Activated naive CD4-positive, alpha-beta T cell (primary cell): ENCODE measurements at places on chromosomes 6 and 20.

DNA sequence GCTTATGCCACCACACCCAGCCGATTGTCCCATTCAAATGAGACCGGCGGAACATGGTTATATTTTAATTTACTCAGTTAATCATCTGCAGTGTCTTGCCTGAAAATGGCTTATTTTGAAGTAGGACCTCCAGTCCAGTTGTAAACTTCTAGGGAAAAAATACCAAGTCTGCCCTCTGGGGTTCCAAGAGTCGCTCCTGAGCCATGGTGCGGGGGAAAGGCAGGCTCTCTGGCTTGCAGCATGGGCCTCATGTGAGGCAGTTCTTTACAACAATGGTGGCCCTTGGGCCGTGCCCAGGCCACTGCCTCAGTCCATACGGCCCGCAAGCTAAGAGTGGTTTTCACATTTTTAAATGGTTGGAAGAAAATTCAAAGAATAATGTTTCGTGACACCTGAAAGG, 62.7 kb upstream of the XRN2 start:
- DNase-seq: no peak

GRCh38 chr6:87729965-87730719, 28.1 kb upstream of the AKIRIN2 start:
- no peak for DNase-seq

- no peak for DNase-seq
Measured at GRCh38 chr20:44460795-44461141, 14.9 kb upstream of the TTPAL start.

DNA sequence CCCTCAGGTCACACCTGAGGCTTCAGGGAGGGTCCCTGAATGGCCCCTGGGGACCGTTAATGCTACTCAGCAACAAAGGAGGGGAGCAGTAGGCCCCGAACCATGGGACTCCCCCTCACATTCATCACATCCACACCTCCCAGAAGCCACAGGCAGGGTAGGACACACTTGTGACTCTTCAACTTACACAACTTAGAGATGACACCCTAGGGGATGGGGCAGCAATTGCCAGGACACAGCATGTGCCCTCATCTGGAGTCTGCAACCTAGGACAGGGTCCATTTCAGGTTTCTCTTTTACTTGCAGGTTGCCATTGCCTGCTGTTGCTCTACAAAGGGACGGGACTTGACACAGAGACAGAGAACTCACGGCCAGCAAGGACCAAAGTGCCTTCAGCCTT, 770 bp downstream of the ULBP3 start:
- no peak for DNase-seq

DNA sequence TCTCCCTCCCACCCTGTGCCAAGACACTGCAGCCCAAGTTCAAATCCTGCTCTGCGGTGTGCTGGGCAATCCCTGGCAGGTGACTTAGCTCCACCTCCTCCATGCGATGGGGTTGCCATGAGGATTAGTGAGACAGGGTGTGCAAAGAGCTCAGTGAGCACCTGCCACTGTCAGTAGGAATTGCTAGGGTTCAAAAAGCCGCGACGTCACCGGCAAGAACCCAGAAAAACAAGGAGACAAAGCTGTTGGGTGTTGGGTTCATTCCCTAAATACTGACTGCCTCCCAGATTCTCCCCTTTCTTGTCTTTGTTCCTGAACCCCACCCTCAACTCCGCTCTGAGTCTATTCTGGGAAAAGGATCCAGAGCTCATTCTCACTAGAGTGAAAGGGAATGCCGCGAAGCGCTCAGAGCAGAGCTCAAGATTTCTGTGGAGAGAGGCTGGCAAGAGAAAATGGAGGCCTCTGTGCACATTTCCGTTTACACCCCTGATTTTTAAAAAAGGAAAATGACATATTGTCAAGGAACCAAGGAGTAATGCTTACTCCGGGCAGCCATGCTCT, 13.3 kb downstream of the PMEPA1 start:
- DNase-seq: no peak

DNA sequence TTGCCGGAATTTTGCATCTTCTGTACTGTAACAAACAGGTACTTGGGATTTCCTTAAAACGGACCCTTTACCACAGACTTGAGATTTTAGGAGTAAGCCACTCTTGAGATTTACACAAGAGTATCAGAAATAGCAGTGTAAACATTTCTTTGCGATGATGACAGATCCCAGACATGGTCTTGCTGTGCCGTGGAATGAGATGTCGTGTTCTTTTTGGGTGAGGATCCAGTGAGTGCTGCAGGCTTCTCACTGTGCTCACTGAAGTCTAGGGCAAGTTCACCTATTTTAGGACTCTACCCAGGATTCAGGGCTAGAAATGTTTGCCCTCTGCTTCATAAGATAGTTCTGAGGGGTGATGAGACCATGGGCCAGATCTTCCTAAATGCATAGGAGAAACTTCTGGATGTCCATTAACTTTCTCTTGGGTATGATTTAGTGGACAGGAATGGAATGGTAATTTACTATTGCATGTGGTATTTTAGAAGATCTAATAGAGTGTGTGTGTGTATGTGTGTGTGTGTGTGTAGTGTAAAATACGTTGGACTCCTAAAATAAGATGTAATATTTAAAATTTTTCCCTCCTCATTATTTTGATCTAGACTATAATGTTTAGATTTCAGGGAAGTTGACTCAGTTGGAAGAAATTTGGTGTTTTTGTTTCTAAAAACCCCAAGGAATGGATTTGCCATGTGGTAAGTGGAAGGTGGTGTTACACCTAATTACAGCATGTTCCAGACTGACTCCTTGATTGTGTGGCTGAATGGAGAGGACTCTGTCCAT, 8.5 kb downstream of the LRRC1 start:
- DNase-seq: no peak

GRCh38 chr20:35206802-35207201, 19.7 kb upstream of the MMP24 start:
- DNase-seq: no peak

DNA sequence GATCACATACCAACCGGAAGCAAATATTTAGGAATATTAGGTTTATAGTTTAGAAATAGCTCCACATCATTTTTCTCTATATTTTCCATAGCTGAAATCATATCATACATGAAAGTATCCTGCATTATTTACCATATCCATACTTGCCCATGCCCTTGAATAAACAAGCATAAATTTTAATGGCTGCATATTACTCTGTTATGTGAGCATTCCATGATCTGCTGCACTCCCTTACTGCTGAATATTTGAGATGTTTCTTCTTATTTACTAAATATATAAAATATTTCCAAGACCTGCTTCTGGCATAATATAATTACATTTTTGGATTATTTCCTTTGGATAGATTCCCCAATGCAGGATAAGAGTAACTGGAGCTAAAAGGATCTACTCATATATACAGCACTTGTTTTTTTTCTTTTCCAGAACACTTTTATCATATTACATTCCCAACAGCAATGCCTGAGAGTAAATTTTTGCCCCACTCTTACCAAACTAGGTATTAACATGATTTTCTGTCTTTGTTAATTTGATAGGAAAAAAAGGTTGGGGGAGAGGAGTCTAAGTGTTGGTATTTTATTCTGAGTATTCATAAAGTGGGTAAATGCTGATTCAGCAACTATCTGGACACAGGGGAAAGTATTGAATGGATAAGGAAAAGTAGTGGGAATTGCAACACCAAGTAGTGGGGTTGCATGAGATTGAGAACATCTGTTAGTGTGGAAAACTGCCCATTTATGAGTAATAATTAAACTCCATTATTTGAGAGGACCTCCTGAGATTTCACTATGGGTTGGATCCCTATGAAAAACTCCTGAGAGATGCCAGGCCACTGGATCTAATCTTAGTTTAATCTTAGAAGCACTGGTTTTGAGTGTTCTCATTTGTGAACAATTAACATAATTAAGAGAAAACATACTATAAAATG, 76.0 kb downstream of the MAN1A1 start:
- DNase-seq: no peak

DNA sequence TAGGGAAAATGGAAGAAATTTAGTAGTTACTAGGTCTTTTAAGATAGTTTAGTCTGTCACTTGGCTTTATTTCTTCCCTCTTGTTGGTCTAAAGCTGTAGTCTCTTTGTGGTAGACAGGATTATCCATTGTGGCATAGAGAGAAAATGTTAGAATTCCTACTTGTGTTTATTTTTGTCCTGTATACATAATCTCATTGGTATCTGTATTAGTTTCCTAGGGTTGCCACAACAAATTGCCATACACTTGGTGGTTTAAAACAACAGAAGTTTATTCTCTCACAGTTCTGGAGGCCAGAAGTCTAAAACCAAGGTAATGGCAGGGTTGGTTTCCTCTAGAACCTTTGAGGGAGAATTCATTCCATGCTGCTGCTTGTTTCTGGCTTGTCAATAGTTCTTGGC, 119.4 kb downstream of the ZFAND3 start:
- DNase-seq: no peak

GRCh38 chr6:82397962-82398692, 34.5 kb downstream of the TPBG start:
- DNase-seq: no peak

- no peak for DNase-seq
Measured at GRCh38 chr20:16241911-16242310, 331.3 kb downstream of the KIF16B start.

DNA sequence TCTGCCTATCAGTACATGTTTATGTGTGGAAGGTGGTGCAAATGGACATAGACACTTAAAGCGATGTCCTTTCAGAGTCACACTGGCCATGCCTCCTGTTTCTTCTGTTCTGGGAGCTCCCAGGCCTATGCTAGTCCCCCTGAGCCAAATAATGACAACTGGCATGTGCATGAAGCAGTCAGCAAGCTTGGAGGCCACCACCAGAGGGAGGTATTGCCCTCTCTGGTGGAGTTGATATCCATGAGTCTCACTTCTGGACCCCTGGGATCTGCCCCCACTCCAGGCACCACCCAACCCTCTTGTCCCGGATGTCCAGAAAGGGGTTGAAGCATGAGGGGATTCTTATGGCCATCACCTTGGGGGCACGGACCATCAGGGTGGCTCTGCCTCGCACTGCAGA, 172.2 kb downstream of the AIG1 start:
- DNase-seq: no peak

DNA sequence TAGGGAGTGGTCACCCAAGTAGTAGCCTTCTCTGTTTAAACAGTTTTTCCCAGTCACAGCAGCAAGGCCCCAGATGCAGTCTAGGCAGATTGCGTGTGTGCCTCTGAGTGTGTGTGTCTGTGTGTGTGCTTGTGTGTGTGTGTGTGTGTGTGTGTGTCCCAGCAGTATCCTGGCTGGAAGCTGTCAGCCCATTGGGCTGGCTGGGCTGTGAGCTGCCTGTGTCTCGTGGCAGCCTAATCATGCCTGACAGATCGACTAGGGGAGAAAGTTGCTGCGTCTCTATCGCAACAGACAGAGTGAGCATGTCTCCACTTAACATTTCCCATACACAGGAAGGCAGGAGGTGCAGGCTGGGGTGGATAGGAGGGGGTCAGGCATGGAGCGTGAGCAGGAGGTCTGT, 42.9 kb upstream of the LRFN2 start:
- no peak for DNase-seq

DNA sequence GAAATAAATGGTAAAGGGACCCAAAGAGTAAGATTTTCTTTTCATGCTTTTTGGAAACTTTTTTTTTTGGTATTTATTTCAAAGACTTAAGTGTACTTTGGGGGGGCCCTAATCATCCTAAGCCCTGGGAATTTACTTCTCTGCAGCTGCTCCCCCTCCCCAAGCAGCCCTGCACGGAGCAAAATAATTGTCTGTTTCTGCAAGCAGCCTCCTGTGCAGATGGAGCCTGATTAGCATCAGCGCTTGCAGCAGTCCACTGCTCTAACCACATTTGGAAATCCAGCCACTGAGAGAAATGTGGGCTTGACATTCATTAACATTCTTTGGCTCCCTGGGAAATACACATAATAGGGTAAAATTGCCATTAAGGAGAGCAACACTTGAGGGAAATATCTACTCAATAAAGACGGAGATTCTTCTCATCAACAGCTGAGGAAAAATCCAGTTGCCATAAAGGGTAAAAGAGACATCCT, 309.2 kb upstream of the MAP3K7 start:
- DNase-seq: no peak

DNA sequence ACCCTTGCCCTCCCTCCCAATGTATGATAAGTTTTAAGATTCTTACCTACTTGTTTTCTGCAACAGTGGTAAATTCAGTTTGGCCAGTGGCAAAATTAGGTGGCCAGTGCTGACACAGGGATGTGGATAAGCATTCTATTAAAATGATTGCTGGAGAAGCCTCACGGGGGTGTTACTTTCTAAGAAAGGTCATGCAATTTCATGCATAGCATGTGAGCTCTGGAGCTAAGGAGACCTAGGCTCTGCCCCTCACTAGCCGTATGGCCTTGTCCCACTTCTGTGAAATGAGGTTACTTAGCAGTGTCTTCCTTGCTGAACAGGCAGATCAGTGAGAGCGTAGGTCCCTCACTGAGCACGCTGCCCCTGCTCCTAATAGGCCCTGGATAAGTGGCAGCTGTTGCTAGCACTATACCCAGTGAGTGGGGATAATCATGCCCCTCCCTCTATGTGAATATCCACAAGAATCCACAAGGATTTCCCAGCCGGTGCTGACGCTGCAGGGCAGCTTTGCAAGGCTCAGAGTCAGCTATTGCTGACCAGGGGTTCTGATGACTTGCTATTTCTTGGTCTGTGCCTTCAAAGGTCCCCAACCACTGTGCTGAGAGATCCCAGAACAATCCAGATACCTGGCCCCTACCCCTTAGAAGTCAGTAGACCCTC, 86.5 kb upstream of the MRPS10 start:
- no peak for DNase-seq

GRCh38 chr6:87766211-87766610, 64.2 kb upstream of the AKIRIN2 start:
- no peak for DNase-seq

GRCh38 chr20:12171923-12172524, 254.3 kb downstream of the BTBD3 start:
- no peak for DNase-seq

DNA sequence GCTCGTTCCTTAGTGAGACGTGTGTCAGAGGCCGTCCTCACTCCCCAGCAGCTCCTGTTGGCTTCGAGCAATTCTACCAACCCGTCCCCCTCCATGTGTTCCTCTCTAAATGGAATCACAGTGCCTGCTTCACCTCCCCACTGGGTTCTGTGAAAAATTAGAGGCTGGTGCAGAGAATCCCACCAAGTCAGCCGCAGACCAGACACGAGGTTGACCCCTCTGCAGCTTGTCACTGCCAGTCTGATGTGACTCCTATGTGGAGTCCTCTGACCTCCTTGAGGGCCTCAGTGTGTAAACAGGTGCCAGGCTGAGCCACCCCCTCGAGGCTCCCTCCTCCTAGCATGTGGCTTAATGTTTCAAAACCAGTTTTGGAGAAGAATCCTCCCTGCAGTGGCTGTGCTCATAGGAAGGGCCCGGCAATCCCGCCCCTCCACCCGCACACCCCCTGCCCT, 12.6 kb upstream of the IRF4 start:
- no peak for DNase-seq

DNA sequence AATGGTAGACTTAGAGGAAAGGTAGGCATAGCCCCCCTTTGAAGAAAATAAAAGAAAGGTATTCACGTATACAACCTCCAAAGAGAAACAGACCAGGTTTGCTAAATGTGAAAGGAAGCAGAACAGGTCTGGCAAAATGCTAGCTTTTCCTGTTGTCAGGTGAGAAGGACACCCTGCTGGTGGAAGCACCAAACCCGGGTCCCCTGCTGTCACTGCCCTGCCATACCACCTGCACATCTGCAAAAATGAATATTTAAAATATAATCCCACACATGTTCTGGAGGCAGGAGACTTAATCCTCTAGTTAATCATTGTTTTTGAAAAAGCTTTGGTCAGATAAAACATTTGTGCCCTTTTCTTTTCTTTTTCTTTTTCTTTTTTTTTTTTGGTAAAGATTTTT, 48.9 kb upstream of the OLIG3 start:
- DNase-seq: no peak

GRCh38 chr20:60428651-60429050, 470.4 kb downstream of the CDH26 start:
- DNase-seq: no peak
